ENCODE measurements at places on chromosomes 1 and 21. TPM values are rescaled to one million over a fixed set of nuclear protein-coding genes. Genes with fewer than 3 reads are reported as not detected.

The SLAMF9 gene
- 0.46 TPM for total RNA-seq

The TTC39A gene
- 0.74 TPM for total RNA-seq

The CSMD2 gene
- total RNA-seq: 1.6 TPM

The VWA5B1 gene
- not detected for total RNA-seq

The SPRR1A gene
- total RNA-seq: not detected

The PDE4B gene
- 36.4 TPM for total RNA-seq

The TFB2M gene
- total RNA-seq: 14.3 TPM

The RGS16 gene
- 2.4 TPM for total RNA-seq

The C1orf105 gene
- not detected for total RNA-seq

The PRR9 gene
- total RNA-seq: not detected

The EPHA8 gene
- total RNA-seq: not detected

The VSIG8 gene
- total RNA-seq: not detected

The CFH gene
- total RNA-seq: 238 TPM

The SLC35A3 gene
- 15.1 TPM for total RNA-seq

The S100A5 gene
- total RNA-seq: not detected

The SHE gene
- under 0.01 TPM for total RNA-seq

The ADORA3 gene
- not detected for total RNA-seq

The AGO4 gene
- total RNA-seq: 14.1 TPM

The CRNN gene
- not detected for total RNA-seq

The GNAT2 gene
- 0.28 TPM for total RNA-seq

The EPS8L3 gene
- not detected for total RNA-seq

The LELP1 gene
- total RNA-seq: not detected

The C1orf74 gene
- 2.0 TPM for total RNA-seq

The FCRL5 gene
- total RNA-seq: not detected

The SH3BGR gene
- total RNA-seq: 1.6 TPM

The LCE2C gene
- total RNA-seq: not detected

The CACNA1S gene
- total RNA-seq: not detected

The GJA8 gene
- total RNA-seq: not detected

The NFIA gene
- 4.0 TPM for total RNA-seq

The OR6K3 gene
- not detected for total RNA-seq

The SLAMF8 gene
- not detected for total RNA-seq

The HHIPL2 gene
- total RNA-seq: 1.5 TPM

The PEX19 gene
- 46.0 TPM for total RNA-seq

The CR1L gene
- total RNA-seq: not detected

The SGIP1 gene
- 21.0 TPM for total RNA-seq

The FAM177B gene
- not detected for total RNA-seq

The HES3 gene
- total RNA-seq: not detected

The SHISAL2A gene
- not detected for total RNA-seq

The RIMKLA gene
- total RNA-seq: under 0.01 TPM

The THEM5 gene
- not detected for total RNA-seq

The FCER1G gene
- total RNA-seq: not detected

The CERS2 gene
- total RNA-seq: 125 TPM

The SERTAD4 gene
- 0.46 TPM for total RNA-seq

The RIPPLY3 gene
- total RNA-seq: not detected

The MR1 gene
- 22.5 TPM for total RNA-seq

The PDC gene
- 0.28 TPM for total RNA-seq

The LEFTY1 gene
- 0.14 TPM for total RNA-seq

The C1orf87 gene
- not detected for total RNA-seq

The TNFAIP8L2 gene
- total RNA-seq: not detected

The TIAM1 gene
- total RNA-seq: 0.37 TPM
